Tibial nerve (tissue), 4 donors: ENCODE measurements at places on chromosomes 3 and 15. TPM values are rescaled to one million over a fixed set of nuclear protein-coding genes. Genes with fewer than 3 reads are reported as not detected.

Gene MYO5C
- total RNA-seq = 39.3 TPM

Gene IL17RE
- total RNA-seq = 10.1 TPM

Gene EXD1
- not detected for total RNA-seq

Gene DZIP1L
- total RNA-seq = 40.2 TPM

Gene ICE2
- total RNA-seq = 27.0 TPM

Gene ASTE1
- total RNA-seq = 7.3 TPM

Gene SLC6A1
- 7.3 TPM for total RNA-seq

Gene VPS33B
- 8.7 TPM for total RNA-seq

Gene SLC28A2
- total RNA-seq = not detected

Gene PTPN9
- total RNA-seq = 45.0 TPM

Gene RASGRP1
- total RNA-seq = 2.1 TPM

DNA sequence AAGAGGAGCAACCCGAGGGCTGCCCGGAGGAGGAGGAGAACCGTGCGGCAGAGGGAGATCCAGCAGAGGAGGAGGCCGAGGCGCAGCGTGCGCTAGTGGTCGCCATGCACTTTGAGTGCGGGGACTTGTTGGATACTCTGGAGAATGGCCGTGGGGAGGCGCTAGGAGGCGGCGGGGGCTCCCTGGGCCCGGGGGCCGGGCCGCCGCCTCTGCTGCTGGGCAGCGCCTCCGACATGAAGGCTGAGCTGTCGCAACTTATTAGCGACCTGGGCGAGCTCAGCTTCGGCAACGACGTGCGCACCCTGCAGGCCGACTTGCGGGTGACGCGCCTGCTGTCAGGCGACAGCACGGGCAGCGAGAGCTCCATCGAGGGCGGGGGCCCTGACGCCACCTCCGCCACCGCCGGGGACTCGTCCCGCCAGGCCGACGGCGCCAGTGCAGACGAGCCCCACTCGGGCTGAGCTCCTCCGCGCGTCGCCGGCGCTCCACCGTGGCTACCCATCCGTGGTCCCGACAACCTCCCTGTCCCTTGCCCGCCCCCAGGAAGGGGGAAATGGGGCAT, 2.0 kb downstream of the FAM43A start:
- DNase-seq = no peak

GRCh38 chr15:85761635-85762034, 33.1 kb downstream of the KLHL25 start:
- no peak for DNase-seq

DNA sequence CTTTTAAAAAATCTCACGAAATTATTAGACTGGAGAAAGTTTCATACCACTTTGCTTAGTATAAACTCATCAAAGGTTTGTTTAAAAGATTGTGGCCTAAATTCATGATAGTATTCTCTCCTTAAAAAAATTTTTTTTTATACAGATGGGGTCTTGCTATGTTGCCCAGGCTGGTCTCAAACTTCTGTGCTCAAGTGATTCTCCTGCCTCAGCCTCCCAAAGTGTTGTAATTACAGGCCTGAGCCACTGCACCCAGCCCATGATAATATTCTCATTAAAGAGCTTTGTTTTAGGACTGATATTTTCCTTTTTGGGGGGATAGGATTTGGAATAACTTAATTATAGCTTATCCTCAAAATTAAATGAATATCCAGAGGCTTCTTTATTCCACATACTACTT, 19.9 kb downstream of the ECT2 start:
- DNase-seq = no peak

- DNase-seq = no peak
Observed at GRCh38 chr15:68699881-68700454, 120.7 kb downstream of the ANP32A start.

DNA sequence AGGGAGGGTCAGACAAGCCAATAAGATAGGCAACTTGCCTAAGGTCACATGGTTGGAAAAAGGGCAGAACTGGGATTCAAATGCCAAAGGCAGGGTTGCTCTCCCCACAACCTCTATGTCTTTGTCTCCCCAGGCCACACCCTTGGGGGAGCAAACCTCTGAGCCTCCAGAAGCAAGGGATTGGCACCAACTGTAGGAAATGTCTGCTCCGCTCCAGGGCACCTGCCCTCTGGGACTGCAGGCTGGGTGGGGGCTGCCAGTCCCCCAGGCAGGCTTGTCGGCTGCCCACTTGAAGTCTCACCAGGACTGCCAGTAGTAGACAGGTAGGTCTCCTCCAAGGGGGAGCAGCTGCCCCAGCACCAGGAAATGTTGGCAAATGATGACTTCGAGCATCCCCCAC, 2.0 kb downstream of the FAM3D start:
- DNase-seq = no peak

DNA sequence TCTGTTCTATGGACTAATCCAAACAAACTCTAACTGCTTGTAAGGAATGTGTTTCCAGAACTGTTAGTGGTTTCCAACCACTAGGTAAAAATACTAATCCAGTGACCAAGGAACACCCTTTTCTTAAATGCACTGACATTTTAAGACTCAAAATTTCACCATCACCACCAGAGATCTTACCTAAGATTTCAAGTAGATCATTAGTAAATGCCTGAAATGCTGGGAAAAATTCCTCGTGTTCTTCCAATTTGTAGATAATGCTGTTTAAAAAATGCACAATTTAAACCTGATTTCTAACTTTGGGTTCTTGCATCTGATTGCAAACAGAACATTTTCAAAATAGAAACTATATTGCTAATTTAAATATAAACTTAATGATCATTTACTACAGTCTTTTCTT, 63.4 kb downstream of the ESYT3 start:
- DNase-seq = no peak

DNA sequence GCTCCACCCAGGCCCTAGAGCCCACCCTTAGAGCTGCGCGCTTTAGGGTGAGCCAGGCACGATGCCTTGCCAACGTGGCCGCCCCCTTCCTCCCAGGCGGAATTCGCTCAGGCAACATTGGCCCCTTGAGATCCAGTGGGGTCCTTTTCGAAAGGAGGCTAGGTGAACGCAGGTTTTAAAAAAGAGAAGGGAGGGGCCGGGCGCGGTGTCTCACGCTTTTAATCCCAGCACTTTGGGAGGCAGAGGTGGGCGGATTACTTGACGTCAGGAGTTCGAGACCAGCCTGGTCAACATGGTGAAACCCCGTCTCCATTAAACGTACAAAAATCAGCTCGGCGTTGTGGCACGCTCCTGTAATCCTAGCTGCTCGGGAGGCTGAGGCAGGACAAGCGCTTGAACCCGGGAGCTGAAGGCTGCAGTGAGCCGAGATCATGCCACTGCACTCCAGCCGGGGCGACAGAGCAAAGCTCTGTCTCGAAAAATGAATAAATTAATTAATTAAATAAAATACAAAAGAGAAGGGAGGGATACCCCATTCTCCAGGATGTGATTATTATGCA, 984 bp upstream of the RPP25 start:
- DNase-seq = no peak

DNA sequence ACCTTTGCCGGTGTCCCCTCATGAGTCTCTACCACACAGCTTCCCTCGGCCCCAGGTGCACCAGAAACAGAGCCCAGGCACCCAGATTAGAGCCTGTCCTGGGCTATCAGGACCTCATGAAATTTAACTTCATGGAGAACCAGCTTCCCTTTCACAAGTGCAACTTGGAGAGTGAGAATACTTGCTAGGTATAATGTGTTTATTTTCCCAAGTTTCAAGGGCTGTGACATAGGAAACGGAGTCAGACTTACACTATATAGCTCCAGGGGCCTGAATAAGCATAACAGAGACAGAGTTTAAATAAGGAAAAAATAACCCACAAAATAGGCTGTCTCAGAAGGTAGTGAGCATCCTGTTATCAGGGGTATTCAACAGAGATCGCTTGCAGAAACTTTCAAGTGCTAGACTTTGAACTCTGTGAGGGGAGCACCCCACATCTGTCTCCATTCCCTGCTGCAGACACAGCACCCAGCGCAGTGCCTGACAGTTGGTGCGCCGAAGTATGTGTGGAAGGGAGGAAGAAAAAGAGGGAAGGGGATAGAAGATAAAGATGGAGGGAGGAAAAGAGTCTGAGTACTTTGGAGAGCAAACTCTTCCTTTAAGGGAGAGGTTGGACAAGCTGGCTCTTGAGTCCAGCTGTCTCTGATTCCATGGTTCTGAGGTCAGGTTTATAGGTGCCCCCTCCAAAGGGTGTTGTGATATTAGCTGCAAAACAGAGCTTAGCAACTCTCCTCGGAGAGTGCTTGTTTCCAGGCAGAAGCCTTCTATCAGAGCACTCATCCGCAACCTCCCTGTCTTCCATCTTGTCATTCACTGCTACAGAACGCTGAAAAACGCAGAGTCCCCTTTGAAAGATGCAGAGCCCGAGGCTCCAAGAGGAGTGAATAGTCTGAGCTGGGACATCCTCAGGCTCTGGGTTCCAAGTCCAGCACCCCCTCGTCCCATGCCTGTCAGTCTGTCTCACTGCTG, 84.8 kb downstream of the CPN2 start:
- DNase-seq = no peak

DNA sequence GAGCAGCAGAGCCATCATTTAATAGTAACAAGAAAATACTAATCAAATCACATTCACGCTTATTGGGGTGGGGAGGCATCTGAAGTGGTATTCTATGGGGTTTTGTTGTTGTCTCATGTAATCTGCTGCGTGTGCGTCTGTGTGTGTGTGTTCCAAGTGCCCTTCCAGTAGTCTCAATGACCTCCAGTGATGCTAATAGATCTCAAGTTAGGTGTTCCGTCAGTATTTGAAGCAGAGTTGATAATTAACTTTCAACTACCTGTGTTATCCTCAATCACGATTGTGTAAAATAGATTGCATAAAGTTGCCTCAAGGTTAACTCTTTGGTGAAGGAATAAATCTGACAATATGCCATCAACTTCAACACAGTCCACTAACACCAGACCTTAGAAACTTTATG, 375.0 kb downstream of the MECOM start:
- DNase-seq = no peak

- no peak for DNase-seq
Observed at GRCh38 chr15:91099995-91100813, at the start of gene SV2B. TSS of gene SV2B (plus strand) at chr15:91100257. CDS start at chr15:91226264, 126,007 bp downstream.

- DNase-seq = no peak
Observed at GRCh38 chr3:61173676-61174075, 77.6 kb downstream of the FHIT start.

- DNase-seq = no peak
Observed at GRCh38 chr15:48021336-48022086, 99.3 kb upstream of the SLC24A5 start.

DNA sequence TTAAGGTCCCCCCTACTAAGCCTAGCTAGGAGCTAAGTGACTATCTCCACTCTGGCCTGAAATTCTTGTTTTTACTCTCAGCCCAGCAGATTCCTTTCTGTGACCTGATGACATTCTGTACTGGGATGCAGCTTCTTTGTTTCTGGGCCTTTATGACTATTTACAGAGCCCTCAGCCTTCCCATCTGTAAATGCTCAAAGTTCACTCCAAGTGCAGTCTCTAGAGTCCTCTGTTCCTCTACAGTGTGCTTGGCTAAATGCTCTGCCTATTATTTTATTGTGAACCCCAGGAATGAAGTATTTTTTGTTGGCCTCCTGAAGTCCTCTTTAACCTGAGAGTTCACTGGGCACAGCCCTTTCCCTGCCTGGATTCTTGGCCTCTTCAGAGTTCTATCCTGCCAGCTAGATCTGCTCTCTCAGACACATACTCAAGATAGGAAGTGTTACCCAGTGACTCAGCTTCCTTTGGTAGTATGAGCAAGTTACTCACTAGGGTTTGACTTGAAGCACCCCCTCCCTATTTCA, 278.1 kb upstream of the P2RY1 start:
- DNase-seq = peak; percentile 47

- DNase-seq = no peak
Observed at GRCh38 chr15:90083419-90083818, 18.8 kb downstream of the IDH2 start.

GRCh38 chr3:193230610-193231009, 10.4 kb upstream of the PLAAT1 start:
- DNase-seq = no peak

- no peak for DNase-seq
Observed at GRCh38 chr15:62138124-62138523, 27.0 kb downstream of the C2CD4B start.

DNA sequence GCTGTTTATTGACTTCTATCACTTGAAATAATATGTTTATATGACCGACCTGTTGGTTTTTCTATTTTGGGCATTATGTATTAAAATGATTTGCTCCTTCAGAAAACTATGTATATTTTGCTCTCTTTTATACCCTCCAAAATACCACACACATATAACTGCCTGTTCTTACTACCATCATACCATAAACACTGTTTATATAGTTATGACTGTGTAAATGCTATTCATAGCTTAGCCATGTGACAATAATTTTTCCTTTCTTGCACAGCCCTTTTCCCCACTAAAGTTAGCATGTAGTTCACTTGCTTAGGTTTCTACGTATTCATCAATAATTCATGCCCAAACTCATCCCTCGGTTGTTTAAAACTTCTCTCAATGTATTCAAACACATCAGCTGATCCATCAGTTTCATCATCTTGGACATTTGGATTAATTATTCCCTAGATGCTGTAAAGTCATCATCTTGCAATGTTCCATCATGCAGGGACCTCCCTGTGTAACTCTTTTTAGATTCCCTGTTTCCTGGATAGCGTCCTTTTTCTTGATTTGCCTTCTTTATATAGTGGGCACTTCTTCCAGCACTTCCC, 8.2 kb upstream of the RYK start:
- DNase-seq = no peak

DNA sequence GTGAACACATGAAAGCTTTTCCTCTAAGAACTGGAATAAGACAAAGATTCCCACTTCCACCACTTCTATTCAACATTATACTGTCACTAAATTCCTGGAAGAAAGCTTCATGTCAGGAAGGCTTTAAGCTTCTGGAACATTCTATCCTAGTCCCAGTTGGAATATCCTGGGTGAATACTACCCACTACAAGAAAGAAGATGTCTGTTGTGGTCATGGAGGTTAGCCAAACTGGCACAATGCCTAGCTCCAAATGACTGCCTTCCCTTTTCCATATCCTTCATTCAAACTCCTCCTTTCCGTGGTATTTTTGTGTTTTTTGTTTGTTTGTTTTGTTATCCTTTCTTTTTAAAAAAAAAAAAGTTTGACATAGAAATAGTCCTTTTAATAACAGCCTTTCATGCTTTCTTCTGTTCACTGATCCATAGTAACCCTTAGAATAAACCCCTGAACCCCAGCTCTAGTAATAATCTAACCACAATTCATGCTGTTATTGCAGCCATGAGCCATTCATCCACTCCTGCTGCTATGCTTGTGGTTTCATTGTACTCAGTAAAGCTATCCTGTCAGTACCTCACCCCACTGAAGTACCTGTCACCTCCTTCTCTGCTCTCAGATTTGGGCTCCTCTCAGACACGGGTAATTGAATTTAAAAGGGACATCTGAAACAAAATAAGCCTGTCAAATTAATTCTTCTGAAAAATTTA, 447.5 kb downstream of the IGSF11 start:
- no peak for DNase-seq

DNA sequence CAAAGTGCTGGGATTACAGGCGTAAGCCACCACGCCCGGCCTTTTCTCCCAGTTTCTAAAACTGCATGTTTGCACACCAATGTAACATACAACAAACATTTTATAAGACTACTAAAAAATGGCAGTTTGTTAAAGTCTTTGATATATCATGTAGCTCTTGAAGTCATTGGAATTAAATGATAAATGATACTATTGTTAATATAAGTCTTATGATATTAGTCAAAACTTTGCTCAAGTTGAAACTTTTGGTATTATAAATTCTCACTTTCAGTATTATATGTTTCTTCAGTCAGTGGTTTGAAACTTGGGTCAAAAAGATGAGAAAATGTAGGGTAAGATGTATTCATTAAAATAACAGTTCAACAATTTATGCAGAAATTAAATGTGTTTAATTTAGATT, 117.6 kb upstream of the TBL1XR1 start:
- DNase-seq = no peak

- no peak for DNase-seq
Observed at GRCh38 chr15:58454950-58455401, 23.2 kb downstream of the LIPC start.

GRCh38 chr3:19267040-19267439, 118.7 kb downstream of the KCNH8 start:
- no peak for DNase-seq
